H9 (cell line): ENCODE measurements at places on chromosomes 2 and 18. TPM values are rescaled to one million over a fixed set of nuclear protein-coding genes. Genes with fewer than 3 reads are reported as not detected.

The KCNG2 gene
- 0.15 TPM in 1 of 2 replicates, not detected in the other for total RNA-seq

GRCh38 chr2:227248876-227249275 lies 76.2 kb upstream of the MFF start:
- no peak for DNase-seq

DNA sequence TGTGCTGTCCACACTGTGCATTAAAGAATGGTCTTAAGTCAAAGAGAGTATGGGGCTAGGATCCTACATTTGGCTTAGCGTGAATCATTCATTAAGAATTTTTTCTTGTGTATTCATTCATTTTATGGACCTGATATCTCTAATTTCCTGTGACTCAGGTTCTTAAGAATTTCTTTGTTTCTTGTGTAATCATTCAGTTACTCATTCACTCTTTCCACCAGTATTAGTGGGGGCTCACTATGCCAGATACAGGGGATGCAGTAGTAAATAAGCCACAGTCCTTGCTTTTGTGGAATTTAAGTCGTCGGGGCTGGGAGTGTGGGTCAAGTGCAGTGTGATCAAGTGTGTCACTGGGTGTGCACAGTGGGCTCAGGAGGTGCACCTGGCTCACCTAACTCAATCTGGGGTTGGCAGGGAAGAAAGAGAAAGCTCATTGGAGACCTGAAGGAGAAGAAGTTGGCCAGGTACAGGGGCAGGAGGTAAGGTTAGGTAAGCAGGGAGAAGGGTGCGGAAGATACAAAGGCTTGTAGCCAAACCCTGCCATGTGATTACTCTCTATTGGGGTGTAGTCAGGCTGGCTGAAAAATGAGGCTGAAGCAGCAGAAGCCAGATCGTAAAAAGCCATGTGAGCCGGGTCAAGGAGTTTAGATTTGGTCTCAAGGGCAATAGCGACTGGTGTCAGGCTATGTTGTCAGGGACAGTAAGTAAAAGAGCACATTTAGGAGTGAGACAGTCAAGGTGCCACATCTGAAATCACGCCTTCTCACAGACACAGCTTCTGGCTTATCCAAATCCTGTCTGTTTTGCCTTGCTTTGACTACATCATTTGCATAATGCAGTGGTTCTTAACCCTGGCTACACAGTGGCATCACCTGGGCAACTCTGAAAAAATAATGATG lies 67.2 kb downstream of the KCTD1 start:
- no peak for DNase-seq

GRCh38 chr2:133705287-133705686 lies 137.0 kb upstream of the NCKAP5 start:
- DNase-seq: no peak

DNA sequence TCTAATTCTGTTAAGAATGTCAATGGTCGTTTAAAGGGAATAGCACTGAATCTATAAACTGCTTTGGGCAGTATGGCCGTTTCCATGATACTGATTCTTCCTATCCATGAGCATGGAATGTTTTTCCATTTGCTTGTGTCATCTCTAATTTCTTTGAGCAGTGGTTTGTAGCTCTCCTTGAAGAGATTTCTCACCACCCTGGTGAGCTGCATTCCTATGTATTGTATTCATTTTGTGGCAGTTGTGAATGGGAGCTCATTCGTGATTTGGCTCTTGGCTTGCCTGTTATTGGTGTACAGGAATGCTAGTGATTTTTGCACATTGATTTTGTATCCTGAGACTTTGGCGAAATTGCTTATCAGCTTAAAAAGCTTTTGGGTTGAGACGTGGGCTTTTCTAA lies 38.3 kb upstream of the WDR75 start:
- no peak for DNase-seq

The BOLL gene
- not detected in 2 replicates for total RNA-seq

DNA sequence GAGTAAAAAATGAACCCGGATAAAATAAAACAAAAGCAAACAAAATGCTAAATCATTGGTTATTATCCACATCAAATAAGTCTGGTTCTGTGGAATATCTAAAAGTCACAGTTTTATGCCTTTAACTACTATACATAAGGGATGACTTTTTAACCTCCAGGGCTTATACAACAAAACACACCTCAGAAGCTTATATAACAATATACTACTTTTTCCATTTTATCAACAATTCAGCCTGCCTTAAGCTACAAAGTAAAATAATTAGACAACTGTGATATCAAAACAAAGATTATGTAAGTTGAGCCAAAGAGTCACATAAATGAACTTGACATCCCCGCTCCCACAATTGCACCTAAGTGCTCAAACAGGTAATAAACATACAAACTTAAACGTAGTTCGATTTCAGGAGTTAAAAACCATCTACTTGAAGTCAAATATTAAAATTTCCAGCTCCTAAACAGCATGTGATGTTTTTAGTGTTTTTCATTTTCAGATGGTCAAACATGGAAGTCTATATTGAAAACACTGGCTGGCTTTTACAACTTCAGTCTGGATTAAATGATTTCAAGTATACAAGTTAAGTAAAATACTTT lies 54.7 kb downstream of the ATIC start:
- DNase-seq: no peak

- no peak for DNase-seq
These were observed 47.0 kb upstream of the SH3BP4 start for GRCh38 chr2:234904785-234905184.

GRCh38 chr2:10984418-10985135 lies 72.8 kb downstream of the KCNF1 start:
- DNase-seq: no peak

The FKBP1B gene
- 59.7 and 61.6 TPM in 2 replicates for total RNA-seq

- DNase-seq: no peak
These were observed 417.1 kb downstream of the ANKRD30B start for GRCh38 chr18:15165048-15165447.

- DNase-seq: no peak
These were observed 6.2 kb downstream of the DBI start for GRCh38 chr2:119372778-119373568.

- DNase-seq: no peak
These were observed 88.2 kb downstream of the TMEM163 start for GRCh38 chr2:134630504-134631159.

DNA sequence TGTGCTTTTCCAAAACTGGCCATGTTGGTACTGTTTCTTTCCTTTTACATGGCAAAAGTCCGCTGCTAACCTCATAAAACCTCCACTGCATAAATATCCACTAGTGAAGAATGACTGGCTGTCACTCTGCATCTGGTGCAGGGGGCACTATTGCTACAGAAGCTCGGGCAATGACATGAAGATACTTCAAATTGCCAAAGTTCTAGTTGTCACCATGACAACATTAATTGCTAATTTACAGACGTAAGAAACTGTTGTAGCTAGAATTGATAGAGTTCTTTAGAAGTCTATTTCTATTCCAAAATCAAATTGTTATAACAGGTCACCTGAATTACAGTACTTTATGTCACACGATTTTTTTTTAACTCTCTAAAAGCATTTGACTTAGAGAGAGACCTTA lies 845 bp downstream of the CFAP210 start:
- no peak for DNase-seq

DNA sequence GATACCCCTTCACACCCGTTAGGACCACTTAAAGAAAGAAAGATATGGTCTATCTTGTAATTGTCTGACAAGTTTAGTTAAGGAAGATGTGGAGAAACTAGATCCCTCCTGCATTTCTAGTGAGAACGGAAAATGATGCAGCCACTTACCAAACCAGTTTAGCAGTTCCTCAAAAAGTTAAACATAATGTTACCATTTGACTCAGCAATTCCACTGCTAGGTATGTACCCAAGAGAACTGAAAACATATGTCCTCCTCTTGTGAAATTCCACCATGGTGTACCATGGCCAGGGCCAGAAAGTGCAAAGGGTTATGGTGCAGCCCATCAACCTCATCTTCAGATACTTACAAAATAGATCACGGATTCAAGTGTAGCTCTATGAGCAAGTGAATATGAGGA lies 79.0 kb upstream of the ID2 start:
- no peak for DNase-seq

- DNase-seq: peak; percentile 42
These were observed 223.7 kb downstream of the ACKR3 start for GRCh38 chr2:236793023-236794011.

The MOGAT1 gene
- not detected in 2 replicates for total RNA-seq

The ROCK2 gene
- 33.2 and 35.1 TPM in 2 replicates for total RNA-seq

DNA sequence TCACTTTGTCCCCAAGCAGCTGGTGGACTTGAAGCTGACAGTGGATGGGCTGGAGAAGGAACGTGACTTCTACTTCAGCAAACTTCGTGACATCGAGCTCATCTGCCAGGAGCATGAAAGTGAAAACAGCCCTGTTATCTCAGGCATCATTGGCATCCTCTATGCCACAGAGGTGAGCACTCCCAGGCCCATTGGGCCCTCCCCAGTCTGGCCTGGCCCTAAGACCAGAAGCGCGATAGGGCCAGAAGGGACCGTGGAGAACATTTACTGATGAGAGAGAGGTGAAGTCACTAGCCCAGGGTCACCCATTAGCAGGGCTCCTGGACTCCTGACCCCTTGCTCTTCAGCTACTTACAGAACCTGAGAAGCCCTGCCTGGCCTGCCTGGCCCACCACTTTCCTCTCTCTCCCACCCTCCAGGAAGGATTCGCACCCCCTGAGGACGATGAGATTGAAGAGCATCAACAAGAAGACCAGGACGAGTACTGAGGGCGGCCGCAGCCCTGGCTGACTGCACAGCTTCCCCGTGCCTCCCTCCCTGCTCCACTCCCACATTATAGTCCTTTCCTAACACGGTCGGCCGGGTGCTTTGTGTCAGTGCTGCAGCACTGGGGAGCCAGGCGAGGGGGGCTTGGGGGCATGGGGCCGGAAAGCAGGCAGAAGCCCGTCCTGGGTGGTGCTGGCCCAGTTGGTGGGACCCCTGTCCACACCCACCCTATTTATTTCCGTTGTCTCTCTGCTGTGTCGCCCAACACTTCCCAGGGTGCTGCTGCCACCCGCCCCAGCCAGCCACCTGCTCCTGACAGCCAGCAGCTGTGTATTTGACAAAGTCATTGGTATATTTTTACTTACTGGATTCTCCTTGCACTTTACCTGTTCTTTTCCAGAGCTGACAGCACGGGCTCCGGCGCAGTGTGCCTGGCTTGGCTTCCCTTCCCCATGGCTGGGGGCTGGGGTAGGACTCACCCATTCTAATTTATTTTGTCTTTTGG lies 6.6 kb upstream of the TMEM214 start:
- DNase-seq: no peak
